ENCODE measurements at places on chromosomes 4 and X.
A peak's percentile ranks its signal among the peaks of the same experiment; 100 is the strongest.

DNA sequence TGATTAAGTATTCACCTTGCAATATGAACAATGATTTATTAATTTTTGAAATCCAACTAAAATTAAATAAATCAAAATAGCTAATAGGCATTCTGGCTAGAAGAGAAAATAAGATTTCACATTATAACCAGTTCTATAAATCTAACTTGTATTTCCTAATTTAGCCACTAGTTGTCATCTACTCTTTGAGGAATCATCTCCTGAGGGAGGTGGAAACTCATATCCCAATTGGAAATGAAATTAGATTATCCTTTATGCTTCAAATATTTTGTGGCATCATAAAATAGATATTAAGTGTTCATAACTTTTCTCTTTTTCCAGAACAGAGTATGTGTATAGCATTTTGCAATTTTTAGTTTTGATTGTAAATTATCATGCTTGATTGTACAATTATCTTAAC lies 558.5 kb upstream of the DIAPH2 start:
- ATAC-seq: no peak

- ATAC-seq: peak; percentile 5
These were observed 685 bp upstream of the NDNF start for GRCh38 chr4:121073004-121073435.

GRCh38 chrX:130801901-130802300 lies 101.1 kb downstream of the ENOX2 start:
- no peak for ATAC-seq

DNA sequence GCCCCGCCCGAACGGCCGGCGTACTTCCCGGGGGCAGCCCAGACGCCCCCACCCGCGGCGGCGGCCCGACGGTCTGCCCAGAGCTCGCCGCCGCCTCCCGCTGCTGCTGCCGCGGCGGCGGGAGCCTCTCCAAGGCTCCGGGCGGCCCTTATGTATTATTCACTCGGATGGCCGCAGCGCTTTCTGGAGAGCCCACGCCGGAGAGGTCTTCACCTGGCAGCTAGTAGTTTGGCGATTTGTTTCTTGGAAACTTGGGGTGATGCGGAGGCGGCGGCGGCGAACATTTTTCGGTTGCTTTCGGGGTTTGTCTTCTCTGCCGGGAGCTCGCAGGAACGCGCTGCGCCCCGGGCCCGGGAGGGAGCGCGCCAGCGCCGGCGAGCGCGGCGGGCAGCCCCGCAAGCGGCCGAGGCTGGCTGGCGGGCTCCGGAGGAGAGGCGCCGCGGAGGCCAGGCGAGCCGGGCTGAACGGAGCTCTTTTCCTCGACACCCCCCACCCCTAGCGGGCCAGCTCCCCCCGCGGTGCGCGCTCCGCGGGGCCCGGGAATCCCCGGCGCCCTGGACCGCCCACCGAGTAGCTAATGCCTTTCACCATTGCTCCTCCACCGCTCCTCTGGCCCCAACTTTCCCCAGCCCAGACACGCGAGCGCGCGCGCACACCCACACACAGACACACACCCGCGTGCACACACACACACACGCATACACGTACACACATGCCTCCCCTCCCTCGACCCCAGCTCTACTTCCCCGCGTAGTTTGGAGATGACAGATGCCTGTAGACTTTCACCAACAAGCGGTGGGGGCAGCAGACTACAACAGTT lies 113.5 kb downstream of the DHX15 start:
- peak; percentile 36 for ATAC-seq

DNA sequence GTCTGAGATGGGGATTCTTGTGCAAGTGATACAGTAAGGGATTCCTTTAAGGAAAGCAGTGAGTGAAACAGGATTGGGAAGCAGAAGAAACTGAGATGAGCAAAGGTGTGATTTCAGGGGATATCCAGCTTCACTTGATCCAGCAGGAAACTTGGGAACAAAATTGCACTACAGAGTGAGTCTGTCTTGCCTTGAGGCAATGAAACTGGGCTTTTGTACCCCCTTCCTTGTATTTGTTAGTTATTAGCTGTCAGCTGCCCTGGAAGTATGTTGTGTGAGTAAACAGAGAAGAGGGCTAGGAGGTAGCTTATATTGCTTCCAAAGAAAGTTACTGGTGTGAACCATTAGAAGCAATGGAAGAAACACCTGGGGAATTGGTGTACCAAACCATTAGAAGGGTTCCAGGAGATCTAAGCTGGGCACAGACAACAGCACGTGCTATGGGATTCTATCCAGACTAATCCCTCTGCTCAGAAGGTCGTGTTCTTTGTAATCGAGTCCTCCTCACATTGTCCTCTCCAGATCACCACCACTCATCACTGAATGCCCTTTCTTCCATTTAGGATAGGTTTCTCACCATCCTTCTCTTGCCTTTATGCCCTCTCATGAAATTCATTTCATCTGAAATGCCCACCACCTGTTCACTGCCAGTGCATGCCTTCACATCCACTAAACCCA lies 76.0 kb downstream of the PDLIM5 start:
- no peak for ATAC-seq

DNA sequence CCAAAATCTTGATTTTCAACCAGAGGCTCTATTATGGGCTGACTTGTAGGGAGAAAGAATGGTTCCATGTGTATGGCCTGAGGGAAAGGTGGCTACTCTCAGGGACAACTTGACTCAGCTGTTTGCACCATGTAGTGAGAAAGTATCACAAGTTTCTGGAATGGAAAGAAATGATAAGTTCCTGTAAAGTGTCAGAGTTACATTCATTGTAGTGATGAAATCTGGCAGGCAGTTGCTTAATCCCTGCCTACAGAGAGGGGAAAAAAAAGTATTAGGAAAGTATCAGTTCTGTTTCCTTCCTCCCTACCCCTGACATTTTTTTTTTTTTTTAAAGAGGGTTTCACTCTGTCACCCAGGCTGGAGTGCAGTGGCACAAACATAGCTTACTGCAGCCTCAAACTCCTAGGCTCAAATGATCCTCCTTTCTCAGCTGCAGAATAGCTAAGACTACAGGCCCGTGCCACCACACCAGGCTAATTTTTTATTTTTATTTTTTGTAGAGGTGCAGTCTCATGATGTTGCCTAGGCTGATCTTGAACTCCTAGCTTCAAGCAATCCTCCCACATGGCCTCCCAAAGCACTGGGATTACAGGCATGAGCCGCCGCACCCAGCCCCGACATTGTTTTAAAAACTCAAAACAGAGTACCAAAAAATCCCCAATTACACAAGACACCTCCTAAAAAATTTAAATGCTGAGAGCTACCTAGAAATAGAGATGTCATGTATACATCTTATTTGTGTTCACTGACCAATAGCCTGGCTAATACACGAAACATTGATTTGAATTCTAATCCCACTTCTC lies 4.8 kb upstream of the FBXL5 start:
- ATAC-seq: peak; percentile 20

DNA sequence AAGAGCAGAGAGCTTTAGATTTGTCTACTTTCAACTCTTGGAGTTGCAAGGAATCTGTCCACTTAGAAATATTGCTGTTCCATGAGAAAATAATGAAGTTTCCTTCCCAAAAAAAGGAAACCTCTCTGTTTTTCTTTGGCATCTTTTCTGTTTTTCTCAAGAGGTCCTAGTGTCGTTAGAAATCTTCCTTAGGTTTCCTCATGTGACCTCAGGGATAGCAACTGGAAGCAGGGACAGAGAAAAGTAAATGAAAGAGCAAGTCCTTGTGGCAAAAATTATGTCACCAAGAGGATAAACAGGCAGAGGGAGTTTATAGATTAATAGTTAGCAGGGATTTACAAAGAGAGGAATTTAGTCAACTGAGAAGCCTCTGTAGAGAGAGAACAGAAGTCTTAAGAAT lies 478.4 kb upstream of the ADGRL3 start:
- ATAC-seq: no peak

DNA sequence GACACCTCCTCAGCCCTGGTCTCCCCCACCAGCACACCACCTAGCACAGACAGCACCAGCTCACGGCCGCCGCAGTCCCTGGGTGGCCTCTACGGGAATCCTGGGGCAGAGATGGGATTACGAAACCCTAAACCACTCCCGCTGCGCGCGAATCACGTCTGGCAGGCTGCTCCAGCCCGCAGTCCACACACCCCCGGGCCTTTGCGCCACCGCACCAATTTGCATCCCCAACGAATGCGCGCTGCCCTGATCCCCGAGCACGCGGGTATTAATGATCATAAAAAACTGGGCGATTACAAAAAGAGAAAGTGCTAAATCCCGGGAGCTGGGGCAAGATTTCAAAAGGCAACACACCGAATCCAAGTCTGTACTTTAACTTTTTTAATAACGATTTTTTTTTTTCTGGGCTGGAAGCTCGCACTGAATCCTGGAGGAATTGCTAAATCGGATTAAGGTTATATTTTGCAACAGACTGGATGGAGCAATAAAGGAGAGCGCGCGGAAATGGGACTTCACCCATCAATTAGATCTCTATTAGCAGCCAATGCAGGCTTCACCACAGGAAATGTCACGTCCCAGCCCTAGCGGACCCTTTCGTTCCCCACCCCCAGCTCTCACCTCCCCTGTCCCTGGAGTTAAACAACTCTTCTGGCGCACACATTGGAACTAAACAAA lies 69.8 kb upstream of the TMEM33 start:
- ATAC-seq: no peak

DNA sequence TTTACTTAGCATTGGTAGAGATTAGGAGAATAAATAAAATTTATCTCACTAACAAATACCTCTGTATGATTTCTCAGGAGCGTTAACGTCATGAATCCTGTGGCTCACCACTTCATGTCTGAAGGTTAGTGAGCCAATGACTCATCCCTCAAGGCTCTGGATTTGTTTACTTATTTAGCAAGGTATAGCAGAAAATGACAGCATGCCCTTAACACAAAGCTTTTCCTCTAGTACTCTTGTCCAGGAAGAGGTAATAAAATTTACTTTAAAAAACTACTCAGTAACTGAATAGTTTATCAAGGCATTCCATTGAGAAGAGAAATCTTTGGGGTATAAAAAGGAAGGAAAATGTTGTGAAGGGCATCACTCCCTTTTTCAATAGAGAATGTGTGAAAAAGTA lies 823.8 kb downstream of the CCSER1 start:
- no peak for ATAC-seq

DNA sequence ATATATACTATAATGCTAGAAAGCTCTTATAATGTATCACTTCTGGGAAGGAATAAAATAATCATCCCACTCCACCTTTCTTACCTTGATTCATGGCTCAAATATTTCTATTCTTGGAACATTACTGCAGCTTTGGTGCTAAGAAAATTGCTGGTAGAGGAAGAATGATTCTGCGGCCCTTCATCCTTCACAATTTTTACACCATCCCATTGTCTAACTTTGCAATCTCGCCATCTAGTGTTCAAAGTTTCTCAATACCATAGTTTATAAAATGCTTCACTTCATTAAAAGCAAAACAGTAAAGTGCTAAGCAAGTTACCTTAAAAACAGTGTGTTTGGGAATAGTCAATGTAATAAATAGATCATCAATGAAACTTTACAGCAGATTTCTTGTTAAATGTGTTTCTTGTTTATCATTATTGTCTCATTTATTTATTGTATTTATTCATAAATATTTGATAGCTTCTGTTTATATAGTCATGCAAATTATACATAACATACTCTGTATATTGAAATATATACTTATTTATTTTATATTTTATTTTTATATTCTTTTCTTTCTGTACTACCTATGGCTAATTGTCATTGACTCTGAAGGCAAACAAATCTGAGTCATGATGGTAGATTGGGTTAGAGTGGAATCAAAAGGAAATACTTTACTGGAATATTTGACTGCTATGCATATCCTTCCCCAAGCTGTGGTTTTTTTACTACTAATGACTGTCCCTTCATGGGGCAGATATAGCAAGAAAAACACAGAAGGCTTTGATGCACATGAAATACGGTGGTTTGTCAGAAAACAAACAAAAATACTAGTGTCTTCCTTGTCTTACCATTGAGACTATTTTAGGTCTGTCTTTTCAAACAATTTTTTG lies 390.7 kb downstream of the MAPK10 start:
- no peak for ATAC-seq

DNA sequence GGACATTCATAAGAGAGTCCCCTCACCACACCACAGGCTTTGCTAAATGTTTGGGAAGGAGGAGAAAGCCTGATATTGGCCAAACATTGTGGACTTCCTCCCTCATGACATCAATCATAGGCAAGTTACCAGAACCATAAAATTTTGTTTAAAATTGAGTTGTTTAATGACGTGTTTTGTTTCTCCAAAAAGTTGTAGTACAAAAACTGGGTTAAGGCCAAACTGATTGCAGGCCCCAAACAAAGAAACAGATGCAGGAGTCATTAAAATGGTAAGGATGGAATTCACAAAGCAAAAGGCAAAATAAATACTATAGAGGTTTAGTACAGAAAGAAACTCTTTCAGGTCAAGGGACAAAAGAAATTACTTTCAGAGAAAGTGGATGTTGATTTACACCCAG lies 3.9 kb upstream of the ODAM start:
- no peak for ATAC-seq

DNA sequence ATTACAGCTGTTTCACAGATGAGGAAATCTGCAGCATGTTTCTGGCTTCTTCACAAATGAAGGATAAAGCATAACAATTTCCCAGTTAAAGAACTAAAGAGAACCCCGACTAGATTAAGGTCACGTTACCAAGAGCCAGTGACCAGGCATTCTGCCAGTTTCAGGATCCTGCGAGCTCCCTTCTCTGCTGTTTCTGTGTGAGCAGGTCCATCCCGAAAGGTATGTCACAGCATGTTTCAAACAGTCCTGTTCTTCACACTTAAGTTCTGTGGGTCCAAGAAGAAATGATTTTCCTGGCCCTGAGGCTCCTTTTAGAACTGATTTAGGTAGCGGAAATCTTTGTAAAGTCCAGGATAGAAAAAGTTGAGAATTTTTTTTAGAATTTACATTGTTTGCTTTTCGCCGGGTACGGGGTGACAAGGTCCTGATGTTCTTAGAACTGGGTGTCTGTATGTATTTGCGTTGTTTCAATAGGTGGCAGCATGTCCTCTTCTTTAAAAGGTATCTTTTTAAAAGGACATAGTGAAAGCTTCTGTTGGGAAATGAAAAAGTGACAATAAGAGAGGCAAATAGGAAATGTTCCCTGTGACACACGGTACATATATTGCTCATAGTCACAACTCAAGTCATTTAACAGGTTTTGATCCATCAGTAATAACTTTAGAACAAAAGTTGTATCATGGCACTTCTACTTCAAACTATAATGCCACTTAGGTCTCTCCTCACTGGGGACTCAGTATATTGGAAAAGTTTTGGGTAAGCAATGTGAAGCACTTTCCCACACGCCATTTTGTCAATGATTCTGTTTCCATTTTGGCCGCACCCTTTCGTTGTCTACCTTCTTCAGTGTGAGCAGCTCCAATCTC lies 18.4 kb downstream of the IL21 start:
- peak; percentile 91 for ATAC-seq

GRCh38 chr4:1741208-1741607 lies 19.9 kb downstream of the TACC3 start:
- no peak for ATAC-seq

GRCh38 chr4:70589785-70590184 lies 2.3 kb upstream of the AMBN start:
- ATAC-seq: no peak

Data from activated T-helper 17 cell treated with anti-CD3 and anti-CD28 coated beads, Interleukin-2, amount 50 U/mL, for 72 hours (primary cell).